EH (cell line): ENCODE measurements at places on chromosomes 2 and 18.

GRCh38 chr2:134269972-134270735 lies 16.3 kb downstream of the MGAT5 start:
- DNase-seq = peak; percentile 28

- DNase-seq = peak; percentile 35
Measured at GRCh38 chr18:8339952-8340351, 269.3 kb upstream of the RAB12 start.

DNA sequence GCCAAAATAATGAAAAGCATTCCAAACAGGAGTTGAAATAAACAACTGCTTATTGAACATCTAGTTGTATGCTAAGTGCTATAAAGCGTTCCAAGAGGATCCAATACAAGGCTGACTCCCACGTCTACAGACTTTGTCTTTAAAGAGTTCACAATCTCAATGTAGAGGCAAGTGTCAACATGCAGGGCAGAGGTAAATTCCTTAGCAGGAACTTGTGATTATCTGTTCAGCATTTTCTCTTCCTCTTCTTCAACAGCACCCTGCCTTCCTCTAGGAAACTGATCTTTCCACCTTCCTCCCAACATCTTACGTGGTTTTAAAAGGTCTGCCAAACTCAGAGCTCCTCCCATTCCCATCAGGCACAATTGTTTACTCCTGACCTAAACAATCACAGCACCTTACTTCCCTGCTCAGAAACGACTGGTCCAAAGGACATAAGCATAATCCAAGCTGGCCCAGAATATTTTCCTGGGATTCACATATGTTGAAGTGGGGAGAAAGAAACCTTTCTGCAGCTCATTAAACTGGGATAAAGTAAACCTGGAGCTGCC lies 83.9 kb downstream of the ITSN2 start:
- no peak for DNase-seq

GRCh38 chr18:41761333-41762018 lies 193.6 kb upstream of the PIK3C3 start:
- peak; percentile 93 for DNase-seq

- no peak for DNase-seq
Measured at GRCh38 chr2:9673914-9674481, 43.2 kb upstream of the YWHAQ start.
